SW480 (cell line): ENCODE measurements at places on chromosomes 1 and 21.

DNA sequence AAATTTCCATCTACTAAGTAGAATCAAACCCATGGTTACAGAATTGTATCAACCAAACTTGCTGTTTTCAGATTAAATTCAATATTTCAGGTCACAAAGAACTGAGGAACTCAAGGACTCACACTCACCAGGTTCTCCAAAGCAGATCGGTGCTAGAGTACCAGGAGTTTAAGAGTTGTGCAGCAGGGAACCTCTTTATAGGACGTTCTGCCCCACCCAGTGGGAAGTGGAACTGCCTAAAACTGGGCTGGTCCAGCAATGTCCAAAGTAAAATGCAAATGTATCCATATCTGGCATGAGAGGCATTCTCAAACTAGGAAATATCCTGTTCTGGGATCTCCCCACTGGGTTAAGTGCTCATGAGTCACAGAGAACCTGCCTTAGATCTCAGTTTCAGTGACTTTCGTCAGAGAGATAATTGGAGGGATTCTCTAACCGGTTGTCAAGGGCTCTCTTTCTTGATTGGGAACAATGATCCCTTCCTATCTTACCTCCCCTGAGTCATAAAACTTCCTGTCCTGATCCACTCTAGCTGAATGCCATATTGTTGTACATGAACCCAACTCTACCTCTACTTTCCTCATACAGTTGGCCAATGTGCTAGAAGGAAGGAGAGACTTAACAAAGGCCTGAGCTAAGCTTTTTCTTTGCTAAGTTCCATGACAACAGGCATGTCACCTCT, at the start of gene SPRR2D:
Gene SPRR2D (minus strand): TSS at position 171 of the 682 bp plus-strand sequence. CDS start 774 bp downstream, outside the sequence.
- peak; percentile 64 for DNase-seq

- no peak for DNase-seq
Observed at GRCh38 chr1:72847651-72848050, 565.3 kb upstream of the NEGR1 start.

- no peak for DNase-seq
Observed at GRCh38 chr1:216766633-216767327, 43.6 kb upstream of the ESRRG start.

DNA sequence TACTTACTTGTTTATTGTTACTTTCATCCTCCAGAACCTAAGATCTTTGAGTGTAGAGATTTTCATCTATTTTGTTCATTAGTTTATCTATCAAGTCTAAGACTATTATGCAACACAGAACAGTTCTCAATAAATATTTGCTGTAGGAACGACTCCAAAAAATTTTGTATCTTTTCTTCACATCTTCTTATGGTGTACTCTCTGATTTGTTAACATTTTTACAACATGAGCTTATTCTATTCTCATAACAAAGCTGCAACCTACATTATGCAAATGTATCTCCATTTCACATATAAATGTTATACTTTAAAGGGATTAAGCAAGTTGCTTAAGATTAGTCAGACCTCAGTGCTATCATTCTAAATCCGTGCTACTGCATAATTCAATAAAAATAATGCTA, 514.2 kb upstream of the ZP4 start:
- DNase-seq, result no peak

DNA sequence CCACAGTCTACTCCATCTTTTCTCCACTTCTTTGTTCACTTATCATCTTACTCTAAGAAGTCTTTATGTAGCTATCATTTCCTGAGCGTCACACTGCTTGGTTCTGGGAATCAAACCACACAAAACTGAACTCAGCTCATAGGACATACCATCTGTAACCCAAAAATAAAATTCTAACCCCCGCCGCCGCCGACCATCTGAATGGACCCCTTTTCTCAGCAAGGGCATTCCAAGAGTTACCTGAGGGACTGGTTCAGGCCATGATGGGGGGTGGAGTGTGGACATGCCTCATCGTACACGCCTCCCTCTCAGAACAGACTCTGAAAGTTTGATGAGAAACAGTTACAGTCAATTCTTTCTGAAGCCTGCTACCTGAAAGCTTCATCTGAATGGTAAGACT, 12.6 kb upstream of the CHI3L2 start:
- DNase-seq, result no peak

DNA sequence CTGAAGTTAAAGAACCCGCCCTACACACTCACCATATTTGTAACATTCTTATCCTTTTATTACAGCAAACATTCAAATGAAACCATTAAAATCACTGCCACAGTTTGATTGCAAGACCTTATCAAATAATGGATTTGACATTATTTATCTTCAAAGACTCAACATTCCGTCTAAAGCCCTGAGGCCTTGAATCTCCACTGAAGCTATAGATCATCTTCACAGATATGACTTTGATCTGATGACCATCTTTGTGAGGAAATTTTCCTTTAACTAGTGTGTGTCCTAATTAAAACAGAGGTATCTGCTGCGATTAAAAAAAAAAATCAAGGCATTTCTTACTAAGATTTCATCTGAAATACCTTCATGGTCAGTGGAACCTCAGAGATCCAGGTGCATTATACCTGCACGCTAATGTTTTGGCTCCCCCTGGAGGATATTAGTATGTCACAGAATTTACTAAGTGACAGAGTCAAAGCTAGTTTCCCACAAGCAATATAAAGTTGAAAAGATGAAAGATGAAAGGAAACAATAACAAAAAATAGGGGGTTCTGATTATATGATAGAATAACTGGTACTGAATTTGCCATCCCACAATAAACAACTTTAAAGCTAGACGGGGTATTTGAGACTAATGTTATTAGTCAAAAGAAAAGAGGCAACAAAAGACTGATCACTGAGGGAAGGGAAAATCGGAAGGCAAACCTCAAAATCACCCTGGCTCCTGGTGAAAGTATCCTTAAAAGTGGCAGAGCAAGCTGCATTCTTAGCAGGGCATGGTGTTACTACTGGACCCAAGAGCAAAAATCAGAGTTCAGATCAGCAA, 923.4 kb downstream of the NCAM2 start:
- peak; percentile 45 for DNase-seq

GRCh38 chr1:209873067-209873799, 45.5 kb downstream of the UTP25 start:
- peak; percentile 76 for DNase-seq

DNA sequence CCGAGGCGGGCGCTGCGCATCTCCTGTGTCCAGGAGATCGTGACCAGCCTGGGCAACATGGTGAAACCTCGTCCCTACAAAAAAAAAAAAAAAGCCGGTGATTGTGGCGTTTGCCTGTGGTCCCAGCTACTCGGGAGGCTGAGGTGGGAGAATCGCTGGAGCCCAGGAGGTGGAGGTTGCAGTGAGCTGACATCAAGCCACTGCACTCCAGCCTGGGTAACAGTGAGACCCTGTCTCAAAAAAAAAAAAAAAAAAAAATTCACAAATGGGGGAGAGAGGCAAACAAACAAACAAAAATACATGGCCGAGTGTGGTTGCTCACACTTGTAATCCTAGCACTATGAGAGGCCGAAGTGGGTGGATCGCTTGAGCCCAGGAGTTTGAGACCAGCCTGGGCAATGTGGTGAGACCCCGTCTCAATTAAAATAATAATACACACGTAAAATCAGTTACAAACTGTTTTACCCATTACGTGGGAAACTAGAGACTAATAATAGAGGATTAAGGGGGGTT, 758 bp downstream of the TATDN3 start:
- DNase-seq, result no peak

GRCh38 chr21:29342363-29342957, 43.7 kb downstream of the BACH1 start:
- DNase-seq, result no peak

DNA sequence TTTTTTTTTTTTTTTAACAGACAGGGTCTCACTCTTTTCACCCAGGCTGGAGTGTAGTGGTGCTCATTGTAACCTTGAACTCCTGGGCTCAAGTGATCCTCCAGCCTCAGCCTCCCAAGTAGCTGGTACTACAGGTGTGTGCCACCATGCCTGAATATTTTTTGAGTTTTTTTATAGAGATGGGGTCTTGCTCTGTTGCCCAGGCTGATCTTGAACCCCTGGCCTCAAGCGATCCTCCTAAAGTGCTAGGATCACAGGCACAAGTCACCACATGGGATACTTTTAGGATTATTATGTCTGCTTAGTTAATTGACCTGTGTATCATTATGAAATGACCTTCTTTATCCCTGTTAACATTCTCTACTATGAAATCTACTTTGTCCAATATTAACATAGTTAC, 38.0 kb downstream of the RASSF5 start:
- DNase-seq, result no peak

GRCh38 chr1:167455786-167456446, 62.4 kb downstream of the CD247 start:
- no peak for DNase-seq

- no peak for DNase-seq
Observed at GRCh38 chr1:232789651-232790050, 15.6 kb upstream of the MAP10 start.

DNA sequence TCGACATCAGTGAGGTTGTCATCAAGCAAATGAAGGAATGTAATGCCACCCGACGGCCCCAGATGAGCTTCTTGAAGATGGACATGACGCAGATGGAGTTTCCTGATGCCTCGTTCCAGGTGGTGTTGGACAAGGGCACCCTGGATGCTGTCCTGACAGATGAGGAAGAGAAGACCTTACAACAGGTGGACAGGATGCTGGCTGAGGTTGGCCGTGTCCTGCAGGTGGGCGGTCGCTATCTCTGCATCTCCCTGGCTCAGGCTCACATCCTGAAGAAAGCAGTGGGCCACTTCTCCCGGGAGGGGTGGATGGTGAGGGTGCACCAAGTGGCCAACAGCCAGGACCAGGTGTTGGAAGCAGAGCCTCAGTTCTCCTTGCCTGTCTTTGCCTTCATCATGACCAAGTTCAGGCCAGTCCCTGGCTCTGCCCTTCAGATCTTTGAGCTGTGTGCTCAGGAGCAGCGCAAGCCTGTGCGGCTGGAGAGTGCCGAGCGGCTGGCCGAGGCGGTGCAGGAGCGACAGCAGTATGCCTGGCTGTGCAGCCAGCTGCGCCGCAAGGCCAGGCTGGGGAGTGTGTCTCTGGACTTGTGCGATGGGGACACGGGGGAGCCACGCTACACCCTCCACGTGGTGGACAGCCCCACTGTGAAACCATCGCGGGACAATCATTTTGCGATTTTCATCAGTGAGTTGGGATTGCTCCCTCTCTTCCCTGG, 2.5 kb downstream of the METTL13 start:
- DNase-seq, result no peak

DNA sequence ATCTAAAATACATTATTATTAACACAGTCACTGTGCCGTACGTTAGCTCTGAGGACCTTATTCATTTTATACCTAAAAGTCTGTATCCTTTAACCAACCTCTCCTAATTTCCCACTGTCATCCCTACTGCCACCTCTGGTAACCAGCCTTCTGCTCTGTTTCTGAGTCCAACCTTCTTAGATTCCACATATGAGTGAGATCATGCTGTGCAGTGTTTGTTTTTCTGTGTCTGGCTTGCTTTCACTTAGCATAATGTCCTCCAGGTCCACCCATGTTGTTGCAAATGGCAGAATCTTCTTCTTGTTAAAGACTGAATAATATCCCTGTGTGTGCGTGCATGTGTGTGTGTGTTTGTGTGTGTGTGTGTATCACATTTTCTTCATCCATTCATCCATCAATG, 64.2 kb downstream of the ETS2 start:
- peak; percentile 47 for DNase-seq

GRCh38 chr1:246860401-246860800, 71.3 kb downstream of the AHCTF1 start:
- no peak for DNase-seq

GRCh38 chr21:17988102-17988437, 168.9 kb upstream of the C21orf91 start:
- no peak for DNase-seq

- no peak for DNase-seq
Observed at GRCh38 chr1:50681931-50682330, 258.7 kb upstream of the DMRTA2 start.

DNA sequence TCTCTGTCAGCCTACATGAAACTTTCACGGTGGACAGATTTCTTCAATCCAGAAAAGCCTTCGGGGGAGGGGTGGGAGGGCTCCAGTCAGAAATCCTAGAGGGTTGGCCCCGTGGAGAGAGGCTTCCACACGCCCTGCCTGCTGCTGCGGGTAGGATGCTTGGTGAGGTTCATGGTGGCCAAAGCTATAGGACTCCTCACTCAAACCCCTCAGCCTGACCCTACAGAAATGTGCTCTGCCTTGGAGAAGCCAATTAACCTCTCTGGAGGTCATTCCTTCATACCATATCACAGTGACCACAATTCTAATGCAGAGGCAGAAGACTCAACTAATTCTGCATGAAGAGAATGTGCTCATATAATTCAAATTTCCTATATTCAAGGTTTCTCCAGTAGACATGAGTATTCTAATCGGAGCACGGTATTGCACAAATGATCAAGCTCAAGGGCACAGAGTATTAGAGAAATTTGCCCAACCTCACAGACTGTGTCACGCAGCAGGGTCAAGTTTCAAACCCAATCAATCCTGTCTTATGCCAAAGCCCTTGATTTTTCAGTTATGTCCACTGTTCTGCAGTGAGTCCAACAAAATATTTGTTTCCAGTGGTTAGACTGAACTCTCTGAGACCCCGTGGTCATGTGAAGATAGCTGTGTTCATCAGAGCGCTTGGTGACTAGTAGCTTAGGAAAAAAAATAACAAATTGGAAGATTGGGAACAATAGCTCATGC, 104.8 kb downstream of the TOMM20 start:
- DNase-seq, result no peak

- DNase-seq, result no peak
Observed at GRCh38 chr1:10387677-10388386, 11.0 kb upstream of the PGD start.

GRCh38 chr1:156775799-156776198, 8.5 kb downstream of the PRCC start:
- no peak for DNase-seq

- DNase-seq, result no peak
Observed at GRCh38 chr1:232667778-232668165, 37.8 kb upstream of the SIPA1L2 start.

DNA sequence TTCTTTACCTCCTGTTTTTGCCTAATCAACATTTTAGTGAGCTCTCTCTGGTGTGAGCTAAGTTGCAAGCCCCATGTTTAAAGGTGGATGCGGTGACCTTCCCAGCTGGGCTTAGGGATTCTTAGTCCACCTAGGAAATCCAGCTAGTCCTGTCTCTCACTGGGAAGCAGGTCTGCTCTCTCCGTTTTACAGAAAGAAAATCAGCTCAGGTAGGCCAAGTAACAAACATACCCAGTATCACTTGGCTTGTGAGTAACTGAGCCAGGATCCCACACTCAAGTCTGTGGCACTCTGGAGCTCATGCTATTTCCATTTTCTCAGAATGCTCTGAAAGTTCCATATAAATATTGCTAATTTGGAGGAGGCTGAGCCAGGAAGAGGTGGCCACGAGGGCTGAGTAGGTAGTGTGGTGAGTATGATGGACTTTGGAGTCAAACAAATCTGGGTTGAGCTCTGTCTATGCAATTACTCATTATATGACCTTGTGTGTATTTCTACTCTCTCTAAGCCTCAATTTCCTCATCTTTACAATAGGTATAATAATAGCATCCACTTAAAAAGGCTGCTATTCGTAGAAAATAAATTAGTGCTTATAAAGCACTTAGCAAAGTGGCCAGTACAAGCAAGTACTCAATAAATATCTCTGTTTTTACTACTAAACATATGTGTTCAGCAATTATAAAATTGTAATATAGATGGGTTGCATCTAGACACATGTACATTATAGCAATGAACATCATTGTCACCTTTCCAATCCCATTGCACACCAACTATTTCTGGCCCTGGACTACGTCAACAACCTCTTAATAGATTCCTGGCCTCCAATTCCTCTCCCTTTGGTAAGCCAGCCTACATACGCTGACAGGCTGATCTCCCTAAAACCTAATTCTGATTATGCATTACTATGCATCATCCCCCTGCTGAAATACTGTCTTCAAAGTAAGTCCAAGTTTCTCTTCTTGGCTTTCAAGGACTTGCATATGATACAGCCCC, 32.7 kb upstream of the DHCR24 start:
- no peak for DNase-seq
